Stimulated activated CD4-positive, alpha-beta T cell treated with anti-CD3 and anti-CD28 coated beads, Interleukin-15, amount 100 ng/mL, for 1 hour (primary cell): ENCODE measurements at places on chromosomes 3 and 15.

DNA sequence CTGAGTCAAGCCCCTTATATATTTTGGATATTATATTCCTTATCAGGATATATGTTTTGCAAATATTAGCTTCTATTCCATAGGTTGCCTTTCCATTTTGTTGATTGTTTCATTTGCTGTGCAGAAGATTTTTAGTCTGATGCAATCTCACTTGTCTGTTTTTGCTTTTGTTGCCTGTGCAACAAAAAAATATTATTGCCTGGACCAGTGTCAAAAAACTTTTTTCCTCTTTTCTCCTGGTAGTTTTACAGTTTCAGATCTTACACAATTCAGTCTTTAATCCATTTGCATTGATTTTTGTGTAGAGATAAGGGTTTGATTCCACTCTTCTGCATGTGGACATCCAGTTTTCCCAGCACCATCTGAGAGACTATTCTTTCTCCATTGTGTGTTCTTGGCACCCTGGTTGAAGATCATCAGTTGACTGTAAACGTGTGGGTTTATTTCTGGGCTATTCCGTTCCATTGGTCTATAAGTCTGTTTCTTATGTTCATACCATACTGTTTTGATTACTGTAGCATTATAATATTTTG, 228.9 kb upstream of the NR2E3 start:
- DNase-seq, result no peak

- DNase-seq, result no peak
Measured at GRCh38 chr3:161208931-161209330, 12.2 kb upstream of the NMD3 start.

DNA sequence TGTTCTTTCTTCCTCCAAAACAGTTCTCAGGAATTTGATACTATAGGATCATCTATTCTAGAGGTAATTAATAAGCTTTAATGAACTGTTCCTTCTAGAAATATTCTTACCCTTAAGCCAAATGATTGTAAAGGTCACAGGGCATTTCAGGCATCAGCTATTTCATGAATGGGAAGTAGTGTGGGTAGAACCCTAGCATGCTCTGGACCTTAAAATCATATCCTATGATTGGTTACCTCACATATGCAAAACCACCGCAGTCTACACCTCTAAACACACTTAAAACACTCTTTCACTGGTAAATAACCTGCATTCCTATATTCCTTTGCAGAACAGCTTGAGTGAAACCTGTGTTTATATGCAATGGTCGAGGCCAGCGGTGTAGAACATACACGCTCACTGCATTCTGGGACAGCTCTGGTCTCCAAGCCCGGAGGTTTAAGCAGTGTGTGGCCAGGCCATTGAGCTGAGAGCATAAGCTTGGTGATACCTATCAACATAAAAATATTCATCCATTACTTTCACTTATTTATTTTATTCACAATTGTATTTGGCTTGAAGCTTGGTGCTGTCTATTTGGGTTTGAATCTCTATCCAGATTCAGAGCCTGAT, 87.7 kb upstream of the RASGRP1 start:
- no peak for DNase-seq

- no peak for DNase-seq
Measured at GRCh38 chr15:75063338-75063737, 39.9 kb downstream of the PPCDC start.

GRCh38 chr3:31361371-31362273, 171.1 kb upstream of the STT3B start:
- no peak for DNase-seq

- no peak for DNase-seq
Measured at GRCh38 chr3:40008796-40009195, 199.4 kb downstream of the MYRIP start.

DNA sequence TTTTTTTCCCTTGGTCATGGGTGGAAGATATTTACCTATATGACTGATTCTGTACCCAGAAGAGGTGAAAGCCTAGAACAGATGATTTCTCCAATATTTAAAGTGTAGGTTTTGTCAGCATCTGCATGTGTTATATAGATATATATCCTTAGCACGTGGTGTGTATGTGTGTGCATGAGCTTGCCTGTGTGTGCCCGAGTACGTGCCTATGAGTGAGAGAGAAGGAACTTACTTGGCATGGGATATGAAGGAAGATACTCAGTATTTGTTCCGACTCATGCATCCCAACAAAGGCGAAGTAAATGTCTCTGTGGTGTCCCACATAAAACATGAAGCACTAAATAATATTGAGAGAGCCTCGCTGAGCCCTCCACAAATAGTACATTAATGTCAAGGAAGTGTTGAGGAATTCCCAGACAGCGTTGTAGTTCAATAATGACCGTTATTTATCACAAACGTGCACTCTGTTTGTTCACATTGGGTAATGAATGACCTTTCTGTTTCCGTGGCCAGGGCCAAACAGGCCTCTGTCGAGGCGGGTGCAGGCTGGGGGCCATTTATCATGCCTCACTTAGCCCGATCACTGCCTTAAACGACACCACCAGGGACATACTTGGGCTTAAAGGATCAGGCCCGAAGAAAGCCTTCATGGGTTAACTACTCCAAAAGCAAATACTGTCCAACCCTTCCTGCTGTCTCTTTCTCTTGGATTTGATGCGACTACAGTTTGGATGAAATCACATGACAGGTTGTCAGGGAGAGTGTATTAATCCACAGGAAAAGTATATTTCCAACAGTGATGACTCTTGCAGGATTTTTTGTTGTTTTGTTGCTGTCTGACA, 267.7 kb downstream of the PTPRG start:
- DNase-seq, result no peak

GRCh38 chr3:38473229-38473628, 19.5 kb downstream of the ACVR2B start:
- no peak for DNase-seq

- DNase-seq, result no peak
Measured at GRCh38 chr3:189458528-189458927, 172.7 kb upstream of the TP63 start.

DNA sequence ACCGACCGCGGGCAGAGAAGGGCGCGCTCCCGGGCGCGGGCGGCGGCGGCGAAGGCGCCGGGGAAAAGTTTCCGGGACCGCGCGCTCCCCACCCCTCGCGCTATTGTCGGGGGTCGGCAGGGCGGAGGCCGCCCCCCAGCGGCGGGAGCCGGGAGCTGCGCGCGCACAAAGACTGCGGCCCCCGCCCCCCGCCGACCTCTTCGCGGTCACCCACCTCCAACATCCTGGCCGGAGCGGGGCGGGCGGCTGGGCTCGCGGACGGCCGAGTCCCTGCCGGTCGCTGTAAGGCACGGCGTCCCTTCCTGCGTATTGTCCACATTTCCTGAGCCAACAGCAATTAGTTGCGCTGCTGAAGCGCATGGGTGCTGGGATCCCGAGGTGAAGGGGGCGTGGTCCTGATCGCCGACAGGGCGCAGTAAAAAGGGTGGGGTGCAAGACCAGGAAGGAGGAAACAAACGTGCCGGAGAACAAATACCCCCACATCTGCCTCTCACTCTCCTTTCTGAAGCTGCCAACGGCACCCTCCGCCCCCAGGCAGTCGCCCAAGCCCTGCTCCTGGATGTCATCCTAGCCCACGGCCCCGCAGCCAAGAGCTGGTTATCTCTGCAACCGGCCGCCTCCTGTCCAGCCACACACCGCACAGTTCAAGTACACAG, at the start of gene TMEM44:
Gene TMEM44 (minus strand): TSS at position 71 of the 656 bp plus-strand sequence. CDS start 204 bp downstream, outside the sequence.
- peak; percentile 26 for DNase-seq
